ENCODE measurements at places on chromosomes 5 and 9.

DNA sequence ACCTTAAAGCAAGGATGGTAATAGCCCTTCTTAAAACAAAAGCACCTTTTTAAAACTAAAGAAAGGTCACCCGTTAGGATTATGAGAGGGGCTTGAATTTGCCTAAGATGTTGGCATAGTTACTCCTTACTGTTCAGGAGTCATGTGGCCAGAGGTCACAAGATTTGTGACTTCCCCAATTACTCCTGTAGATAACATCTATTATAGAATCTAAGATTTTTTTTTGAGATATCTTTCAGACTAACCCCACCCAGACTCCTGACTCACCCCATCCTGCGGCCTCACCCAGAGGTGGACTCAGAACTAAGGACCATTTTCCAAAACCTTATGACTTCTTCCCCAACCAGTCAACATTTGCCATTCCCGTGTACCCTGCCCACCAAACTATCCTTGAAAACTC, 2.4 kb downstream of the CD180 start:
- no peak for DNase-seq

GRCh38 chr9:108383796-108384195, 472.0 kb downstream of the ACTL7B start:
- DNase-seq: no peak

- no peak for DNase-seq
Observed at GRCh38 chr5:160352308-160352707, 18.1 kb downstream of the C1QTNF2 start.

DNA sequence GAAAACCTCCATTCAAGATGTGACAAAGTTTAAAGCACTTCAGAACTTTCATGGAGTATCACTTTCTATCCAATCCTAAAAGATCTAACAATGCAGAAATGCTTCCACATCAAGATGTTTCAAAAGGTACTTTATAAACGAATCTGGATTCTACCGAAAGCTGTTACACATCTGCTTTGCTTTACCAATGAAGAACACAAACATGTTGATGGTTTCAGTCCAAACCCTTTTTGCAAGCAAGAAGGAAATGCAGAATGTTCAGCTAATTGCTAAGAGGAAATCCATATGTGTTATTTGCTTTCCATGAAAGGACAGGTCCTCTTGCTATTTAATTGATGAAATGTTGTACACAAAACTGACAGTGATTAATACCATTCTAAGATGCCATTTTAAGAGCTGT, 419.6 kb downstream of the EFNA5 start:
- DNase-seq: no peak

GRCh38 chr5:135364421-135365262, 34.4 kb downstream of the MACROH2A1 start:
- peak; percentile 91 for DNase-seq

GRCh38 chr9:87063246-87063645, 115.9 kb upstream of the GAS1 start:
- no peak for DNase-seq

- no peak for DNase-seq
Observed at GRCh38 chr5:61120534-61120933, 41.7 kb downstream of the SMIM15 start.

GRCh38 chr5:174545926-174546325, 178.5 kb upstream of the MSX2 start:
- no peak for DNase-seq

GRCh38 chr5:7742241-7742656, 108.7 kb downstream of the CFAP90 start:
- no peak for DNase-seq

- DNase-seq: no peak
Observed at GRCh38 chr9:74644023-74644422, 146.9 kb downstream of the RORB start.

- DNase-seq: peak; percentile 68
Observed at GRCh38 chr9:129143031-129143927, 32.1 kb downstream of the PTPA start.

DNA sequence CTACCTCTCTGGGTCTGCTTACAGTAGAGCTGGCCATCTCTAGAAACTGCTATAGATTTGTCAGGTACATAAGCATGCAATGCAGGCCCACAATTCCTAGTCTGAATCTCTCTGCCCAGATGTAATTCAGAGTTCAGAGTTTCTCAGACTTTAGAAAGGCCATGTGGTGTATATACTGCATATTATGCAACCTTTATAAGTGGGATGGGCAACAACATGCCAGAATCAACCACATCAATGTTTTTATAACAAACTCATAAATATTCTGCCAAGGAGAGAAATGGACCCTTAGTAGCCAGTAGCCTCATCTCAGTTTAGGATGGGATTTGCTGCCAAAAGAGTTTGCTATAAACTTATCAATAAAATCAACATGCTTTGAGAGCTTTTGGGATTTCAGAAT, 78.8 kb downstream of the SLC1A1 start:
- DNase-seq: no peak

- peak; percentile 72 for DNase-seq
Observed at GRCh38 chr5:168159425-168159824, 132.0 kb upstream of the WWC1 start.

- no peak for DNase-seq
Observed at GRCh38 chr9:82115900-82116299, 127.3 kb downstream of the SPATA31D1 start.

DNA sequence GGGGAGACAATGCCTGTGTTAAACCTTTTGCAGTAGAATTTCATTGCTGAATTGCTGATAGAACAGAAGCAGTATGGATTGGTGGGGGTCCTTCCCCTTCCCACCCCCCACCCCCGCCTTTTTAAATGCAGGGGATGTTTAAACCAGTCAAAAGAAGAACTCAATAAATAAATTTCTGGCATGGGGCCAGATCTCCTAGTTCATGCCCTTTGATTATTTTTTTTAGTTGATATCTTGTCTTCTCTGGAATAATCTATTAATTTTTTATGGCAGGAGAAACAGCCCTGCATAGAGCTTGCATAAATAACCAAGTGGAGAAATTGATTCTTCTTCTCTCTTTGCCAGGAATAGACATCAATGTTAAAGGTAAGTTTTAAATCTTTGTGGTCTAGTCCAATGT, 72.8 kb downstream of the SLF1 start:
- DNase-seq: no peak

GRCh38 chr9:21294904-21295538, 10.1 kb downstream of the IFNA5 start:
- no peak for DNase-seq

GRCh38 chr9:37617161-37617560, 24.8 kb upstream of the TOMM5 start:
- no peak for DNase-seq

DNA sequence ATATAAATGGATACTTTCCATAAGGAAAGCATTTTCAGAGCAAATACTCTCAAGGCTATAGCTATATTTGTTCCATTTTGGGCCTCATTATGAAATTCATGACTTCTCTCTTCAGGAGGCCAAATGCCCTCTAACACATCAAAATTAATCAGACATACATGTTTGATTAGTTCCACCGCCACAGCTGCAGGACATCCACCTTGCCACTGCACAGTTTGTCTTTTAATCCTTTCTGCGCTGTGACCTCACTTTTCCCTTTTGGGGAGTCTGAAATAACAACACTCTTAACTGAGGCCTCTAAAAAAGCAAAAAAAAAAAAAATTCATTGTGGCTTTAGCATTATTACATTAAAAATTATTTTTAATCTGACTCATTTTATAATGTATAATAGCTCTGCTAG, 279.1 kb upstream of the CDH12 start:
- DNase-seq: no peak

- DNase-seq: no peak
Observed at GRCh38 chr5:85375525-85375924, 990.8 kb upstream of the EDIL3 start.

DNA sequence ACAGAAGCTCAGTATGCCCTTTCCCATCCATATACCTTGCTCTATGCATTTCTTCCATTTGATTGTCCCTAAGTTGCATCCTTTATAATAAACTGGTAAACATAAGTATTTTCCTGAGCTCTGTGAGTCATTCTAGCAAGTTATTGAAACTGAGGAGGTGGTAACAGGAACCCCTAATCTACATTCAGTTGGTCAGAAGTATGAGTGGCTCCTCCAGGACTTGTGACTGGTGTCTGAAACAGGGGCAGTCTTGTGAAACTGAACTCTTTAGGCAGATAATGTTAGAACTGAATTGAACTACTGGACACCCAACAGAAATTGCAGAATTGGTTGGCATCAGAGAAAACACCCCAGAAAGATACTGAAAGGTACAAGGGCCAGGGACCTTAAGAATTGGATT, 133.1 kb upstream of the POU5F2 start:
- no peak for DNase-seq

DNA sequence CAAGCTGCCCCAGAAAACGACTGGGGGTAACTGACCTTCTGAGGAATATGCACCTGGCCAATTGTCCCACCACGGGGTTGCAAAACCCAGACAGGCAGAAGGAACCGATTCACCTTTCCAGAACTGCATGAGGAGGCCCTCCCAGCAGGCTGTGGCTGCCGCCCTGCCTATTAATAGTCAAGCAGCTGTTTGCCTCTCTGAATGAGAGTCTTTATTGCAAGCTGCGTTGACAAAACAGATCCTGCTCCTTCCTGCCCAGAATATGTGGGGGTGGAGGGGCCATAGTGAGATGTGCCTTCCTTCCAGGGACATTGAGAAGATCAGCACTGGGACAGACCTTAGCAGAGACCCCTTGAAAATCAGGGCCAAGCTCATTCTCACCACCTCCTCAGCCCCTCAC, 18.3 kb upstream of the TCOF1 start:
- no peak for DNase-seq

DNA sequence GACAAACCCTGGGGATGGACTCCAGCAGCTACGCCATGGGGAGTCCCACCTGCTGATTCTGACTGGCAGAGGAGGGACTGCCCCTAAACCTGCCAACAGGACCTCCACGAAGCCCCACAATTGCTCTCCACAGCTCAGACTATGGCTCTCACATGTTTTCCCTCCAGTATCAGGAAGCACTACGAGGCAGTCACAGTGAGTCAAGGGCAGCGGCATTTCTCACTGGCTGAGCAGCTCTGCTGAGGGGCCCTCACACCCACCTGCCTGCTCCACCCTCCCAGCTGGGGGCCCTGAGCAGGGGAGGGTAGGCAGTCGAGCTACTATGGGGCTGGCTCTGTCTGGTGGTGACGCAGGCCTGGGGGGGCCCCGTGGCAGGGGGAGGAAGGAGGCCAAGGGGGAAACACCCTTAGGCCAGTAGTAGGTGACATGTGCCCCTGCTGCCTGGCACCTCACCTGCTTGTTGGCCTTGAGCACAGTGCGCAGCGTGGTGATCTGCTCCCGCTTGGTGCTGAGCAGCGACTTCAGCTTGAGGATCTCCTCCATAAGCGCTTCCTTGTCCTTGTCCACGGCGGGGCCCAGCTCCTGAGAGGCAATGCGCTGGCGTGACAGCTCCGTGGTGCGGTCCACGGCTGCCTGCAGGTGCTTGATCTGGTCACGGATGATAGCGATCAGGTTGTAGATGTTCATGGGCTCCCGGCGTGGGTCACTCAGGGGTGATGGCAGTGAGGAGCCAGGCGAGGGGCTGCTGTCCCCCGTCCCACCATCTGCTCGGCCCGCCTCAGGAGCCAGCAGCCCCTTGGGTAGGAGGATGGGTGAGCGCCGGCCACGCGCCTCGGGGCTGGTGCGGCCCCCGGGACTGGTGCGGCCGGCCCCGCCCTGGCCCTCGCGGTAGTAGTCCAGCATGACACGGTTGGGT, 46.3 kb downstream of the BICD2 start:
- no peak for DNase-seq

DNA sequence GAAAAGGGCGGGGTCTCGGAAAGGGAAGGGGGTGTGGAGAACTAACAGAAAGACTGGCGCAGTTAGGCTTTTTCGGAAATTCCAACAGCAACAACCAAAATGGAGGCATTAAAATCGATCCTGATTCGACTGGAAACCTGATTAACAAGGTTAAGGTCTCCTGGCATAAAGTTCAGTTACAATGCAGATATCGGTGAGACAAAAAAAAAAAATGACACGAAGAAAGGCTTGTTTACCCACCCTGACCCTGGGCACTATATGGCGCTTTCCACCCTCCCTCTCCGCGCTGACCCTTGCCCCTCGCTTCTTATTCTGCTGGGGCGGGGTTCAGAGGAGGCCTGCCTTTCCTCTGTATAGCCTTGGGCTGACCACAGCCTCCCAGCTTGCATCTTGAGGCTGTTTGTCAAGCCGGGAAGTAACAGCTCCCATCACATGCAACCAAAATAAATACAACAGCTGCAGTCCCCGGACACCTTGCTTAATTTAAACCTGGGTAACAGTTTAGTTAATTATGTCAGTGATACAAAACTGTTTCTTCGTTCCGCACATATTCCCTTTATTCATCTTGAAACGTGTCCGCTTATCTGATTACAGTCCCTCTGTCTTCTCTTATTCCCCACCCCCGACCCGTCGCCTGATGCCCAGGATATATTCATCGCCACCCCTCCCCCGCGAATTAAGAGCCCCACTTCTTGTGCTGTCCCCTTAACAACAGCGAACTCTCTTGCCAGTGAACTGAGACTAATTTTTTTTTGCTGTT, 795 bp upstream of the PJA2 start:
- no peak for DNase-seq

DNA sequence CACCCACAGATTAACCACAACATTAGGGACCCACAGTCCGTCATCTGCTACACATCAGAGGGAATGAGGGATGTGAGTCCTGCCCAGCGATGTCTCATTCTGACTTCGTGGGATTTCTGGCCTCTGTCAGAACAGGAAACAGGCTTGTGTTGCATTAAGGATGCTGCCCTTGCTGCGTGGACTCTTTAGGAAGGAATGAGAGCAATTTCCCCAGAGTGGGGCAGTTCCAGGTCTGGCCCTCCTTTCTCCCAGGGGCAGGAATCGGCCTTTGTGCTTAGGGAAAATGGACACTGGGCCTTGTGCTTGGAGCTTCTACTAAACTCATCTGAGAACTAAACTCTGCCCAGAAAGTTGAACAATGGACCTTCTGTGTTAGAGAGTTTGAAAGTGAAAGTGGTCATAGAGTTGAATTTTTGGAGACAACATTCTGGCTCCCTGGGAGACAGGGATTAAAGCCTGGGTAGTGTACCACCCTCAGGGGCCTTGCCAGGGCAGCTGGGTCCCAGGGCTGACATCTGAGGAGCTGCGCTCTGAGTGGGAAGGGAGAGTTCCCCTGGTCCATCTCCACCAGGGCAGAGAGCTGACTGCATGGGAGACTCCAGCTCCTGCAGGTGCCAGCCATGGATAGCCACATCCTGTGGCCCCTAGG, 37.8 kb upstream of the S1PR3 start:
- DNase-seq: no peak

- DNase-seq: no peak
Observed at GRCh38 chr5:180431932-180432331, 62.2 kb upstream of the CNOT6 start.
